IMR-90 (cell line): ENCODE measurements at places on chromosomes 2 and 18. TPM values are rescaled to one million over a fixed set of nuclear protein-coding genes. Genes with fewer than 3 reads are reported as not detected.

- DNase-seq: no peak
These were observed 16.9 kb upstream of the ZCCHC2 start for GRCh38 chr18:62505669-62506494.

- no peak for DNase-seq
These were observed 200.0 kb downstream of the TSN start for GRCh38 chr2:121955426-121955825.

GRCh38 chr2:139083121-139083520 is 302.9 kb upstream of the NXPH2 start:
- no peak for DNase-seq

Gene LYPD6B
- total RNA-seq: under 0.01 TPM in 1 of 2 replicates, not detected in the other

DNA sequence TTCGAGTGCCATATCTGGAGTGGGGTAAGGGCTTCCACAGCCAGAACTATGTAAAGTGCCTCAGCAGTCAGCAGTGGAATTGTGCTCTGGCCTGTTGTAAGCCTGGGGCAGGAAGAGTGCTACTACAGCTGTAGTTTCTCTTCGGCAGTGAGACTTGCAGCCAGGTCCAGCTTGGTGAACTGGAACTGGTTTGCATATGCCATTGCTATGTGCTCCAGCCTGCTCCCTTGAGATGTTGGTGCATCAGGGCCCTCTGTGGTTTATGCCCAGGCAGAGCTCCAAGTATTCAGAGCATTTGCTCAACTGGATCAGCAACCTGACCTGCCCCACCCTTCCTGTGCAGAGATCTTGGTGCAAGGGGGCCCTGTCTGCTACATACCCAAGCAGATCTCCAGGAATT is 47.8 kb downstream of the ZNF804A start:
- DNase-seq: peak; percentile 52

DNA sequence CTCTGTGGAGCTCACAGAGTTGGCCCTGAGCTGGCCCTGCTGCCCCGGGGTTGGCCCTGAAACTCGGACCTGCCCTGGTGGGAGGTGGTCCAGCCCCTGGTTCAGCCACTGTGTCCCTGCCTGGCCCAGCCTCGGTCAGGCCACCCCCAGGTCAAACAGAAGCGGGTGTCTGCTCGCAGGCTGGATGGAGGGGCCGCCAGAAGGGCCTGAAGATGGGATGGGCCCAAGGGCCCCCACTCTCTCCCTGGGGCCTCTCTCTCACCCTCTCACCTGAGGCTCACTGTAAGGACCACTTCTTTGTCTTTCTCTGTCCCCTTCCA is 25.1 kb upstream of the B3GNT7 start:
- DNase-seq: no peak

- no peak for DNase-seq
These were observed 22.3 kb downstream of the ARL5A start for GRCh38 chr2:151805961-151806360.

Gene CCDC121
- total RNA-seq: 2.0 and 2.2 TPM in 2 replicates

Gene TRIB2
- total RNA-seq: 12.7 and 16.1 TPM in 2 replicates

DNA sequence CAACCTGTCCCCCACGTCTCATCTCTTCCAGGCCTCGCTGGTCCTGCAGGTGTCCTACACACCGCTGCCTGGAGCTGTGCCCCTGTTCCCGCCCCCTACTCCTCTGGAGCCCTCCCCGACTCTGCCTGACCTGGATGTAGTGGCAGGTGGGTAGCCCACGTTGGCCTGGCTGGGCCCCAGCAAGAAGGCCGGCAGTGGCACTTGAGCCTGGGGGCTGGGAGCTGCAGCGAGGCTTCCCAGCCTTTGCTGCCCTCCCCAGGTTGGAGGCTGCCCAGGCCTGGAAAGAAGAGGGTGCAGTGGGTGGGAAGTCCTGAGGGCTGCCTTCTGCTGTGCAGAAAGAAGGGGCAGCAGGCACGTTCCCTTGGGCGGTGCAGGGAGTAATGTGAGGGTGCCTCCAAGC is 58.4 kb downstream of the DYSF start:
- DNase-seq: no peak

Gene KYNU
- total RNA-seq: 2.2 and 2.9 TPM in 2 replicates

DNA sequence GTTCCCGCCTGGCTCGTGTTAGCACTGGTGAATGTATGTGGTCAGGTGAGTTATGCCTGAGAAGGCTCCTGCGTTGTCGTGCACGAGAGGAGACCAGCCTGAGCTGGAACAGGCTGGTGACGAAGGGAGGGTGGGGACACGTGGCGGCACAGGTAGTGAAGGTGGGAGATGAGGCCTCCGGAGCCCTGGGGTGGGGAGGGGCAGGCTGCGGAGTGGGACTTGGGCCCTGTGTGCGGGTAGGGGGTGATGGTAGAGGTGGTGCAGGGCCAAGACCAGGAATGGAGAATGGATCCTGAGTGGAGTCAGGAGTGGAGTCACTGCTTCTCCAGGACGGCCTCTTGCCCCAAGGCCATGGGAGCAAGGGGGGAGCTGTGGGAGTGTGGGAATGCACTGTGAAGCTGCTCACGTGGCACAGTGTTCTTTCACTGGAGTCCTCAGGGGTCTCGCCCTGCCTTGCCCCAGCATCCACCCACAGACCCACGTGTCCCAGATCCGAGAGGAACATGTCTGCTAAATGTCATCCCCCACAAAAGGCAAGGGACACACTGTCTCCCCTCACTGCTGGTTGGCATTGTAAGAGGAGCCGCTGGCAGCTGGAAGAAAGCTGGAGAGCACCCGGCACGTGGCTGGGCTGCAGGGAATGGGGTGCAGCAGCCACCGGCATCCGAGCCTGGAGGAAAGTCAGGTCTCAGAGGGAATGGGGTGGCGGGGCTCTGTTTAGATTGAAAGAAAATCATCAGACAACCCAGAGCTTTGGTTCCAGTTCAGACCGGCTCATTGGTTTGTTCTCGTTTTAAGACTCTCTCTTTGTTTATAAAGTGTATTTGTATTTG is 63.7 kb downstream of the CYP26B1 start:
- no peak for DNase-seq

GRCh38 chr2:60273836-60274235 is 279.6 kb downstream of the BCL11A start:
- no peak for DNase-seq

GRCh38 chr2:43047187-43047780 is 179.1 kb downstream of the ZFP36L2 start:
- DNase-seq: no peak

Gene SLC4A5
- total RNA-seq: 0.18 TPM in 1 of 2 replicates, not detected in the other

DNA sequence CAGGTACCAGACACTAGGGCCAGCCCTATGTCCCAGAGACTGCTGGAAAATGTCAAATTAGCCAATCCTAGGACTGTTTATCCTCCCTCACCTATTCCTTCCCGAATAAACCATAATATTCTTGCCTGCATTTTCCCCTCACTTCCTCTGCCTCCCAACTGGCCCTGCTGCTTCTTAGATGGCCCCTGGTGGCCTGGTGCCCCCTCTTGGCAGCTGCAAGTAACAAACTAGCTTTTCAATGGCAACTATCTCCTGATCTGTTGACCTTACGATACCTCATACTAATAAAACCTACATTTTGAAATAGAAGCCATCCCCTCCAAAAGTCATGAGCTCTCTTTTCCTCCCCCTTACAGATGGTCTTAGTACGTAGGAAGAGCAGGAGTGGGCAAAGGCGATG is 132.0 kb downstream of the ALPK2 start:
- no peak for DNase-seq

Gene APOB
- under 0.01 TPM in 2 replicates for total RNA-seq

DNA sequence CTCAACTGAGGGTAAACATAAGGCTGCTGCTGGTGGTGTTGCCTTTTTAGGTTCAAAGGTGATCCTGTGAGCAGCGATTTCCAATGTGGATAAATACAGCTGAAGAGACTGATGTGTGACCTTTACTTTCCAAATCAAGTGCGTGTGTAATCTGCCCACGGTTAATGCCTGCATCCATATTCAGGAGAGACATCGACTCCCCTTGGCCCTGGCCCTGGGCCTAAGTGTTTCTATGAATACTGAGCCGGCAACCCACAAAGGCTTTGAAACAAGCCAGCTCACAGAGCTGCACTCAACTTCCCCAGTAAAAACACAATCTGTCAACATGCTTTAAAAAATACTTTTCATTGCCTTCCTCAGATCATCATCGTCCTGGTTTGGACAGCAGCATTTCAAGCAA is 1026.6 kb downstream of the TMEM182 start:
- DNase-seq: no peak
